ENCODE measurements at places on chromosomes 1 and 21.

DNA sequence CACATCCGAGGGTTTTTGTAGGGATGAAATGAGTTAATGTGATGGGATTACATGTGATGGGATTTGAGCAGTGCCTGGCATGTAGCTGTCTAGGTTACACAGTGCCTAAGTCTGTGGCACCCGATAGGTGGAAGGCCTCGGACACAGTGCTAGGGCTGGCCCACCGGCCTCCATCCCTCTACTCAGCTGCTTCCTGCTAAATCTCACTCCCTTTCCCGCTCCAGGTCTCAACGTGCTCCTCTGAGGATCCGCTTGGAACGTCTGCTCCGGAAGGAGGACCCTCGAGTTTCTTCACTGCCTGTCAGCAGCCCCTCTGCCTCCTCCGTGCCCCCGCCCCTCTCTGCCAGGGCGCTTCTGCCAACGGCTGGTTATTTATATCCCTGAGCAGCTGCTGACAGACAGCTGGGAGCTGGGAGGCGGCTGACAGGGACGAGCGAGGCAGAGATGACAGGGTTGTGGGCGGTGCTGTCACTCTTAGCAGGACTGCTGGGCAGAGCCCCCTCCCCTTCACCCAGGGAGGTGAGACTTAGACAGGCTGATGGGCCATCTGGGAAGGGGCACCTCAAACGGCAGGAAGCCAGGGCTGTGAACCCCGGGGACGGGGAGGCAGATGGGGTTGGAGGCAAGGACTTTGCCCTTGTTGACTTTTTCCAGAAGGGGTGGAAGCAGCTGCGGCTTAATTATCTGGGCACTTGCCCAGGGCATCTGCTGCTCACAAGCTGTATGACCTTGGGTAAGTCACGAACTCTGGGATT is 26.6 kb upstream of the LRRN2 start:
- no peak for DNase-seq

DNA sequence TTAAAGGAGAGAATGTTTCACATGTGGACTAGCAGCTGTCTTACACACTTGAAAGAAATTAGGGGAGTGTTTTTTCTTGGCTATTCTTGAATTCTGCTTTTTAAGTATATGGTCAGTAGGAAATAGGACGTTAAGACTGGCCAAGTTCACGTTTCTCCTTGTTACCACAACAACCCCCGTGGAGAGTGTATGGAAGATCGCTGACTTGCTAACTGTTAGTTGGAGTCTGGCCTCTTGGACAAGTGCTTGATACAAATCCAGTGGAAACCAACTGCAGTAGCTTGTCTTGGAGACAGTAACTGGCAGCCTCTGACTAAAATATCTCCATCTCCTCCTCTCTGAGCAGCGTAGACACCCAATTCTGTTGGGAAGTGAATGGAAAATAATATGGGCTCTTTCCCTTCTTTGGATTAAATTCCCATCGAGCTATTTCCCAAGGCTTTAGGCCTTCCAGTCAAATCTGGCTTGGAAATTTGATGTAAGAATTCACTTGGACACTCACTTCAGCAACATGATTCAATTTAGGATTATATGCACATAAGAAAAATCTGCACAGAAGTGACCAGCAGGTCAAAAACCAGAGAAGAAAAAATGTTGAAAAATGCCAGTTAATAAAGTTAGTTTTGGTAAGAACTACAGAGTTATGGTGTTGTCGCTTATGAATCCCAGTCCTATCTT is 3.6 kb upstream of the NFIA start:
- DNase-seq = no peak

GRCh38 chr1:205076245-205076761 is 8.0 kb downstream of the TMEM81 start:
- DNase-seq = no peak

DNA sequence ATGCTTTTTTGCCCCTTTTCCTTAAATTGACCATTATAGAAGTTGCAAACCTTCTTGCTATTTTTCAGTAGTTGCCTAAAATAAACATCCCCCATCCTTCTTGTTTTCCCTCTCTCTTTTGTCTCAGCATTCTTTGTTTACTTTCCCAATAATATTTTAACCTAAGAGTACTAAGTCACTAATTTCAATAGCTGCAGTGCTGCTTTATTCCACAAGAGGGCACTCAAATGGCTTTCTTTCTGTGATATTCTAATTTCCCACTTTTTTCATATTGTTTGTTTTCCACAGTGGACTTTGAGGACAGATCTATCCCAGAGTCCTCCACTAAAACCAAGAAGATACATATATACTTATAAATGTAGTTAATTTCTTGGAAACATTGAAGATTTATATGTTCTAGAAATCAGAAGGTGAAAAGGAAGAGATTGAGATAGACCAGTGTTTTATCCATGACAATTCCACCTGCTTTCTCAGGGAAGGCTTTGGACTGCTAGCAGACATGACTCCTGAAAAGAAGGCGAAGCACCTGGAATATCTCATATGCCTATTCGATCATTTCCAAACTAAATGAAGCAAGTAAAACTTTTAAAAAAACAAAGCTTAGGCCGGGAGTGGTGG is 104.8 kb upstream of the GRIK1 start:
- DNase-seq = no peak

DNA sequence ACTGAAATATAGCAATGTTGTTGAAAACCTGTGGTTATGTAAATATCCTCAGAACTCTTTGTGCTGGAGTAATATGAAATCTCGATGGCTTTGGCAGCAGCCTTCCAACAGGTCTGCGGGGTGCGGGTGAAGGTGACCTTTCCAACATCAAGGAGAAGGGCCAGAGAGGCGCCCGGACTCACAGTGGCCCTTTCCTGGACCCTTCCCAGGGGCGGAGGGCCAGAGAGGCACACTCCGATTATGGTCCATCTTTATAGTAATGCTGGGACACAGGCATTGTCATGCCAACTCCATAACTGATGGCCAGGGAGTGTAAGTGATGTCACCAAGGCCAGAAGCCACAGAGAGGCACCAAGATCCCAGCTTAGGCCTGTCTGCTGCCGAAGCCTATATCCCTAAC is 18.1 kb downstream of the SLC37A1 start:
- DNase-seq = no peak

DNA sequence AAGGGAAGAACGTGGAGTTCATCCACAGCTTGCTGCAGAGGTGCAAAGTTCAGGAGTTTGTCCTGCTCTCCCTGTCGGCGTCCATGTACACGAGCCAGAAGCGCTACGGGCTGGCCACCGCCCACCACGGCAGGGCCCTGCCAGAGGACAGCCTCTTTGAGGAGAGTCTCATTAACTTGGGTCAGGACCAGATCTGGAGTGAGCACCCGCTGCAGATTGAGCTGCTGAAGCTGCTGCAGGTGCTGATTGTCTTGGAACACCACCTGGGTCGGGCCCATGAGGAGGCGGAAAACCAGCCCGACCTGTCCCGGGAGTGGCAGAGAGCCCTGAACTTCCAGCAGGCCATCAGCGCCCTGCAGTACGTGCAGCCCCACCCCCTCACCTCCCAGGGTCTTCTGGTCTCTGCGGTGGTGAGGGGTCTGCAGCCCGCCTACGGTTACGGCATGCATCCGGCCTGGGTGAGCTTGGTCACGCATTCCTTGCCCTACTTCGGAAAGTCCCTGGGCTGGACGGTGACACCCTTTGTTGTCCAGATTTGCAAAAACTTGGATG is 73.8 kb upstream of the MORC3 start:
- DNase-seq = no peak

DNA sequence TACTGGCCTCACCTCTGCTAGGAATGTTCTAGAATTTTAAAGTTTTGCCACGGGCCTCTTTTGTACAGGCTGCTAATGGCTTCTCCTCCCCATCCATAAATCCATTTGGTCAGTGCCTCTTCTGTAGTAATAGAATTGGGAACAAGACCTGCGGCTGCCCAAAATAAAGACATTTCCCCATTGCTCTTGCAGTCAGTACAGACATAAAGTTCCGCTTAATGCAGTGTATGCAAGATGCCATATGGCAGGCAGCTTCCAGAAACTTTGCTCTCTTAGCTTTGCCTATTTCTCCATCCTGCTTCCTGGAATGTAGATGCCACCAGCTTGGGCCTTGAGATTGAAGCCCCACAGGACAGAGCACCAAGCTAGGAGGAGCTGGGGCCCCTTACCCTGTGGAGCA is 3.7 kb upstream of the SLC2A5 start:
- no peak for DNase-seq

DNA sequence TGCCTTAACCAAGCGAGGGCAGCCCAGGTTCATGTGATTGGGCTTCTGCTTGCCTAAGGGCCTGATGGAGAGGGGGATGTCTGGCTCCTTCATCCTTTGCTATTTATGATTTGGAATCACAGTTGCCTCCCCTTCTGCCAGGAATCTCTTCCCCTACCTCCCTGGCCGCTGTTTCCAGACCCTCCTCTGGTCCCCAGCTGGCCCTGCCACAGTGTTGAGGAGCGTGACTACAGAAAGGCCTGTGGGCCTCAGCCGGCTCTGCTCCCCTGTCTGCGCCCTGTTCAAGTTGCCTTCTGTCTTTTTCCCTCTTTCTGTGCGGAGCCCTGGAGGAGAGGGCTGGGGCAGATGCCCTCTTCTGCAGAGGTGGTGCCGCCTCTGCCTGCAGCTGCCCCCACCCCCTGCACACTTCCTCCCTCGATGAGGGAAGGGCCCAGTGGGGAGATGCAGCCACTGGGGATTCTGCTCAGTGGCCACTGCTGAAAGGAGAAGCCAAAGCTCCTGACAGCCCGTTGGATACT is 6.5 kb downstream of the KIAA1614 start:
- no peak for DNase-seq

DNA sequence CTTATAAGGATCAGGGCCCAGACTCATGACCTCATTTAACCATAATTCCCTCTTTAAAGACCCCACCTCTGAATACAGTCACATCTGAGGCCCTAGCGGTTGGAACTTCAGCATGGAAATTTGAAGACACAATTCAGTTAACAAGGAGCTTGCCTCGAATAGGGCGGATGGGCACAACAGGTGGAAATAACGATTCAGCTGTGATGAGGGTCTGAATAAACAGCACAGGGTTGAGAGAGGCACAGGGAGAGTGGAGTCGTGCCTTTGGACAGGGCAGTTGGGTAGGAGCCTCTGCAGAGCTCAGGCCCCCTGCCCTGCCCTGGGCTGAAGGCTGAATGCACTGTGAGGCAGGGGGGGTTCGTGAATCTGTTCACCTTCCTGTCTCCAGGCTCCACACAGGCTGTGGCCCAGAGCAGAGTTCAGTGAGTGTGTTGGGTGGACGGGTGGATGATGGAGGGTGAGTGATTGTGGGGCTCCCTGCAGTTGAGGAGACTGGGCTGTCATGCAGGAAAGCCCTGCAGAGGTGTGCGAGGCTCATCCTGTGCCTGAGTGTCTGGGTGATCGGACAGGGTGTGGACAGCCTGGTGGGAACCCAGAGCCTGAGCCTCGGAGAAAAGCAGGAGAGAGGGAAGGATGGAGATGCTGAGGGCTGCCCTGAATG is 243.1 kb downstream of the FOXD2 start:
- DNase-seq = no peak

GRCh38 chr1:54310439-54311328 is 95.5 kb downstream of the SSBP3 start:
- DNase-seq = no peak

- no peak for DNase-seq
Observed at GRCh38 chr1:228867951-228868730, 132.9 kb downstream of the RHOU start.

GRCh38 chr21:26405735-26406361 is 167.2 kb downstream of the CYYR1 start:
- no peak for DNase-seq

GRCh38 chr1:185843986-185844385 is 109.8 kb downstream of the HMCN1 start:
- no peak for DNase-seq

GRCh38 chr1:184152974-184153373 is 101.4 kb downstream of the TSEN15 start:
- DNase-seq = no peak

DNA sequence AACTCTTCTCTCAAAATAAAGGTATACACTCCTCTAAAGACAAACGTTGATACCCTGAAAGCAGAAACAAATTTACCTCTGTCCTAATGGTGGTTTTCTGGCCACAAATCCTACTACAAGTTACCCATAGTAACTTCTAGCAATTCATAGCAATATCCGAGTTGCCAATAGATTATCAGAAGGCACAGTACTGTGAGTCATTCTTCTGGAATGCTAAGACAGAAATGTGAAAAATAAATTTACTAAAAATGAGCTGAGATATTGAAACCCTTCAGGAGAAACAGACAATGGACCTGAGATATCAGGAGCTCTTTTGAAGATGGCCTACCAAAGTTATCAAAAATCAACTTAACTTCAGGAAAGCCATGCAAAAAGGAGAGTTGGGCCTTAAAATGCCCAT is 715.0 kb upstream of the ADAMTS5 start:
- DNase-seq = no peak

GRCh38 chr1:5776035-5776550 is 216.1 kb downstream of the NPHP4 start:
- no peak for DNase-seq

GRCh38 chr1:228861832-228862180 is 126.5 kb downstream of the RHOU start:
- no peak for DNase-seq

GRCh38 chr1:21921100-21921875 is 15.8 kb downstream of the HSPG2 start:
- DNase-seq = no peak

DNA sequence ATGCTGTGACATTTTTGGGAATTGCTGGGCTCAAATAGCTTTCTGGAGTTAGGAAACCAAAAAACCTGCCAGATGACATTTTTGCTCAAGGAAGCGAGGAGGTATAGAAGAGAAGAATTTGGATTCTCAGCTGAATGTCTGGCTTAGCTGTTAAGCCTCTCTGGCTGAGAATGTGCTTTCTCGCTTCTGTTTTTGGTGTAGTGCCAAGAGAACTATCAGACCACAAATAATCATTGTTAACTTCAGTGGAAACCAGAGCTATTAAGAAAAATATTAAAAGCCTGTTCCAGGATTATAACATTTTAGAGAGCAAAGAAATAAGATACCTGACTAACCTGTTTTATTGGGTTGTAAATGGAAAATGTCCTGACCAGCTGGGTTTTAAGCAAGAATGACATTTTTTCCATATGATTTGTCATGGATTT is 39.5 kb upstream of the DIPK1A start:
- no peak for DNase-seq

DNA sequence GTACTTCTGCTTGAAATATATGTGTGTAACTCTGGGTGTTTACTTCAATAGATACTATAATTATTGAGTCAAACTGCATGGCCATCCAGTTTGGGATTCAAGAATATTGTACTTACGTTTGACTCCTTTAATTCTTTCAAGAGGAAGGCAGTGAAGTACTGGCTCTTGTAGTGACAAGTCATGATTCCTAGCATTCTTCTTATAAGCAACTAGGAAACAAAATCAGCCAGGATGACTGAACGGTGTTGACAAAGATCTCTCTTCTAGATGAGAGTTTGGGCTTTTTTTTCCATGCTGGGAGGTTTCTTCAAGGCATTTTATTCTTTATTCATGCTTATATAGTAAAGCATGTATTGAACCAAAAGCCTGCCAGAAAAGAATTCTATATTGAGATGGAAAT is 58.3 kb downstream of the CLEC20A start:
- DNase-seq = no peak

DNA sequence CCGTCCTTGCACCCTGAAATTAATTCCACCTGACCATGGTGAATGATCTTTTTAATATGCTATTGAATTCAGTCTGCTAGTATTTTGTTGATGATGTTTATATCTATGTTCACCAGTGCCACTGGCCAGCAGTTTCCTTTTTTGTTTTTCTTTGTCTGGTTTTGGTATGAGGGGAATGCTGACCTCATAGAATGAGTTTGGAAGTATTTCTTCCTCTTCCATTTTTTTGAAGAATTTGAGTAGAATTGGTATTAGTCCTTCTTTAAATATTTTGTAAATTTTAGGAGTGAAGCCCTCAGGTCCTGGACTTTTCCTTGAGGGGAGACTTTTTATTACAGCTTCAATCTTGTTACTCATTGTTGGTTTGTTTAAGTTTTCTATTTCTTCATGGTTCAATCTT is 231.6 kb downstream of the MRPL39 start:
- no peak for DNase-seq
